ENCODE measurements at places on chromosomes 12 and 14.

DNA sequence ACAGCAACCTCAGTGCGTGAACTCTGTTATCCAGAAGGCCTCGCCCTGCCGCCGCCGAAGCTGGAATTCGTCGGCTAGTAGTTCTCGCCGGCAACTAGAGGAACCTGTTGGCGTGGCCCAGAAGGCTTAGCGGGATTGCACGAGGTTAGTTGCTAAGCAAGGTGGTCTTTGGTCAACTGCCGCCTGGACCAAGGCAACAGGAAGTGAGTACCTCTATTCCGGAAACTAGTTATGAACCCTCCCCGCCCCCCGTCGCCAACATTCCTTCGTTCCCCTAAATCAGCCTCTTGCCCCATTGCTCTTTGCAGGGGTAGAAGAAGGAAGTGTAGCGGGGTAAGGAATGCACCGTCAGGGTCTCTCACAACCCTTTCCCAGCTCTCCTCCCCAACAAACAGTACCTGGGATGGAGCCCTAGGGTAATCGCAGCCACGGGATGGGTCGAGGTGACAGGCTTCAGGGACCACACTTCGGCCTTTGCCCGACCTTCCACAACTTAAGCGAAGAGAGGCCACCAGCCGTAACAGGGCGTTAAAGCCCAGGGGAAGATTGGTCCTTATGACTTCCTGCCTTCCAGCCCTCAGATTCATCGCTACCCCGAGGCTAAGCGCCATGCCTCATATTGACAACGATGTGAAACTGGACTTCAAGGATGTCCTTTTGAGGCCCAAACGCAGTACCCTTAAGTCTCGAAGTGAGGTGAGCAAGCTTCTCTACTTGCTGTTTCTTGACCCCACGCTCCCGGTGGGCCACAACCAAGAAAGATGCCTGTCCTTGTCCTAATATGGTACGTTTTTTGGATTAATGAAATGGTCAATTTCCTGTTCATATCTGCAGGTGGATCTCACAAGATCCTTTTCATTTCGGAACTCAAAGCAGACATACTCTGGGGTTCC, at the start of gene GMPR2:
Gene GMPR2 (plus strand): TSS at position 285 of the 893 bp plus-strand sequence. CDS start 325 bp downstream, at position 610.
- DNase-seq = peak; percentile 82

GRCh38 chr12:101698800-101699347, 1.4 kb downstream of the CHPT1 start:
- no peak for DNase-seq

DNA sequence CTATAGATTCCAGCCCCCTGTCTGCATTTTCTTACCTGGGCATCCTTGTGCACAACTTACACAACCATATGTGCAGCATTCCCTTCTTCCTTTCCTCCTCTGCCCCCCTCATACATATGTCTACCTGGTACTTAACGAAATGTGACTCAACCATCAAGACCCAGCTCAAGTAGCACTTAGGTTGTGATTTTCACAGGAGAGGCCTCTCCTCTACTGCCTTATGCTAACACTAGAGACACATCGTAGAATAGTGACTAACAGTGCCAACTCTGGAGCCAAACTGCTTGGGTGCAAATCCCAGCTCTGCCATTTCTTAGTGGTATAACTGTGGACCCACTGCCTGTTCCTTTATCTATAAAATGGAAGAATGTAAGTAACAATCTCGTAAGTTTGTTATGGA, 24.1 kb upstream of the PLEKHA5 start:
- no peak for DNase-seq

DNA sequence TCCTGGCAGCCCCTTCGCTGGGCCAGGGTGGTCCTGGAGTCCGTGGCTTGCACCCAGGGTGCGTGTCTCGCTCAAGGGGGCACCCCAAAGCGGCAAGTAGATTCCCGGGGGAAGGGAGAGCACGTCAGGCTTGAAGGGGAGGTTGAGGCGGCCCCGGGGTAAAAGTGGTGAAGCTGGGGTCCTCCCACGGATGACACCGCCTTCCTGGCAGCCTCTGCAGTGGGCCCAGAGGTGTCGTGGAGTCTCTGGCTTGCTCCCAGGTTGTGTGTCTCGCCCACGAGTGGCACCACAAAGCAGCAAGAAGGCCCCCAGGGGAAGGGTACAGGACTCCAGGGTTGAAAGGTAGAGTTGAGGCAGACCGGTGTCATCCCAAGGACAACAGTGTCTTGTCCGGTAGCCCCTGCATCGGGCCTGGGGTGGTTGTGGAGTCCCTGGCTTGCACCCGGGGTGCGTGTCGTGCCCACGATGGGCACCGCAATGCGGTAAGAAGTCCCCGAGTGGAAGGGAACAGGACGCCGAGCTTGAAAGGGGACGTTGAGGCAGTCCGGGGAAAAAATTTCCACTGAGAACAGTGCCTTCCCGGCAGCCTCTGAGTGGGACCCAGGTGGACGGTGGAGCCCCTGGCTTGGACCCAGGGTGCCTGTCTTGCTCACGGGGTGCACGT, 158.0 kb upstream of the ALG10B start:
- DNase-seq = no peak

GRCh38 chr12:8681129-8681884, 16.5 kb upstream of the RIMKLB start:
- peak; percentile 75 for DNase-seq

DNA sequence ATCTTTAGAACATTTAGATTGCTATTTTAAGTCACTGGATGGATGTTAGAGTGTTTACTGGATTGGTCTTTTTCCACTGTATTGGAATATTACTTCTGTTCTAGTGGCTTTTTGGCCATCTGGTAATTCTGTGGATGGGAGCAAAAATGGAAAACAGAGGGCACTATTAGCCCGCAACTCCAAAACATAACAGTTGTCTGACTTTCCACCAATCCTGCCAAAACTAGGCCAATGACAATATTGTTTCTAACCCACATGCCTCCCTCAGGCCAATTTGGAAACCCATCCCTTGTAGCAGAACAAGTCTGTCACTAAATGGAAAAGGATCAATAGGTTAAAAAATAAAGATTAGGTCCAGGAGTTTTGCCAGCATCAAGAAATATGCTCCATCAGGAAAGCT, 97.8 kb downstream of the ETNK1 start:
- no peak for DNase-seq
